ENCODE measurements at places on chromosomes 16 and 17.
A peak's percentile ranks its signal among the peaks of the same experiment; 100 is the strongest.

DNA sequence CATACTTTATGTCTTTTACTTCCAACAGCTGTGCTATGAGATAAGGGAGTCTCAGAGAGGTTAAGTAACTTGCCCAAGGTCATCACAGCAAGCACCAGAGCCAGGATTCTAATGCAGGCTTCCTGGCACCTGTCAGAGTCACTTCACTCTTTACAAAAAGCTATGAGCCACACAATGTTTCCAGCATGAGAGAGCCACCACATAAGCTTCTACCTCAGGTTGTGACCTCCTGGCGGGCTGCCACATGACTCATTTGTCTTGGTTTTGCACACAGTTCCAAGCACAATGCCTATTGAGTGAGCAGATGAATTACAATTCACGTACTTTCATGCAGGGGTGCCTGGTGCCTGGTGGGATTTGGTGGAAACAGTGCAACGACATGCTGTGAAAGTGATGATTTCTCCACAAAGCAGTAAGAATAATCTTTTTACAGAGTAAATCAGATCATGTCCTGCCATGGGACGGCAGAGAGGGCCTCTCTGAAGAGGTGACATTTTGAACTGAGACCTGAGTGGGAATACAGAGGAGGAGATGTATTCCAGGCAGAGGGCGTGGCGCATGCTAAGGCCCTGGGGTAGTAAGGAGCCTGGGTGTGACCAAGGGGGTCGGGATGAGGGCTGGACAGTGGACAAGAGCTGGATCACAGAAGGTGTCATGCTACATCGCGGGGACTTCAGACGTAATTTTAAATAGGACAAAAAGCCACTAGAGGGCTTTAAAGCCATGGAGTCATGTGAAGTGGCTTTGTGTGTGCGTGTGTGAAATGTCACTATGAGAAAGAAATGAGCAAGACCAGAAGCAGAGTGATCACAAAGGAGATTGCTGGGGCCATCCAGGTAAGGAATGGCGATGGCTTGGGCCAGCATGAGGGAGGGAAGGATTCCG, 53.4 kb downstream of the CACNG3 start:
- no peak for DNase-seq
- peaks cover 6% of the 10 kb centered on the region for H3K27me3 ChIP-seq
- no peaks in the 10 kb centered on the region for H3K4me1 ChIP-seq
- H3K36me3 ChIP-seq: no peaks in the 10 kb centered on the region

- no peak overlapping the region for H3K4me3 ChIP-seq
- peaks cover 3% of the 10 kb centered on the region for H3K36me3 ChIP-seq
- no peak overlapping the region for H3K27ac ChIP-seq
- no peak for DNase-seq
- H3K4me1 ChIP-seq: peaks cover 7% of the 10 kb centered on the region
- no peaks in the 10 kb centered on the region for H3K27me3 ChIP-seq
Measured at GRCh38 chr16:58034774-58035173, 9.2 kb downstream of the MMP15 start.

GRCh38 chr17:80501741-80502577, 25.6 kb upstream of the NPTX1 start:
- no peaks in the 10 kb centered on the region for H3K36me3 ChIP-seq
- H3K4me3 ChIP-seq: no peak overlapping the region
- no peak for DNase-seq
- peaks cover 47% of the 10 kb centered on the region for H3K27me3 ChIP-seq
- H3K4me1 ChIP-seq: peaks cover 6% of the 10 kb centered on the region

DNA sequence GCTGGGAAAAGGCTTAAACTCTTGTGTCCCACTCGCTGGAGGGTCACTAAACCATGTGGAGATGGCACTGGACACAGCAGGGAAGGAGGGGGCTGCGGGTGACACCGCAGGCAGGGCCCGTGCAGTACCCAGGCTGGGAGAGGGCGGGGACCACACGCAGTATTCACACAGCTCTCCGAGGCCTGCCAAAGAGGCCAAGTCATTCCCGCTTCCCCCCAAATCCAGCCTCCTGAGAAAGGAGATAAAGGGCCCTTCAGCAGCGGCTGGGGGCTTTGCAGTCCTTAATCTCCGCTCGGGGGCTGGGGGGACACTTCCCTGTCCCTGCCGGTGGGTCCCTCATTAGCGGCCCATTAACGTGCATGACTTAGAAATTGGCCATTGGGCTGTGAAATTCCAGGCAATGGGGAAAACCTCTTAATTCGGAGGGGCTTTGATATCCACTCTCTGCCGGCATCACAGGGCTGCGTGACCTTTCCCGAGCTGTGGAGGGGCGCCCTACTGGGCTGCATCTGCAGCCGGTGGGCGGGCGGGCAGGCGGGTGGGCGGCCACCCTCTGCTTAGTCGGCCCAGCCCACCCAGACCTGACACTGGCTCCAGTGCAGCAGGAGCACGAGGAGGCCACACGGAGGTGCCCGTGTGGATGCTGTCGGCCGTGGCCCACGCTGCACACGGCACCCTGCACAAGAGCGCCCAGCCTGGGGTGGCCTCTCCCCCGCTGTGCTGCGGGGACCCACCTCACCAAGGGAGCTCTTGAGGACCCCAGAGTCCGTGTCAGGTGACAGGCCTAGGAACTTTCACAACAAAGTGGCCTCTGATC, 2.6 kb upstream of the SLC38A8 start:
- no peaks in the 10 kb centered on the region for H3K36me3 ChIP-seq
- no peak overlapping the region for H3K4me3 ChIP-seq
- peaks cover 22% of the 10 kb centered on the region for H3K4me1 ChIP-seq
- peaks cover 14% of the 10 kb centered on the region for H3K27me3 ChIP-seq

- H3K27me3 ChIP-seq: no peaks in the 10 kb centered on the region
- no peak for DNase-seq
- H3K27ac ChIP-seq: no peak overlapping the region
- no peaks in the 10 kb centered on the region for H3K4me1 ChIP-seq
- H3K36me3 ChIP-seq: peaks cover 48% of the 10 kb centered on the region
Measured at GRCh38 chr16:74903901-74904678, 80.8 kb downstream of the WDR59 start.

DNA sequence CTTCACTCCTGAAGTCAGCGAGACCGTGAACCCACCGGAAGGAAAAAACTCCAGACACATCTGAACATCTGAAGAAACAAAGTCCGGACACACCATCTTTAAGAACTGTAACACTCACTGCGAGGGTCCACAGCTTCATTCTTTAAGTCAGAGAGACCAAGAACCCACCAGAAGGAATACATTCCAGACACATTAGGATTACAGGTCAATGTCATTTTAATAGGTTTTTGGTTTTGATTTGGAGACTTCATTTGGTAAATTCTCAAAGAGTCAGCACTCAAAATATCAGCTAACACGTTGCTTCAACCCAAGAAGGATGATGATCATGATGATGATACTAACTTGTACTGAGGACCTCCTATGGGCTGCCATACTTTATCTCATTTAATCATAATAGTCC, 7.6 kb upstream of the BMERB1 start:
- no peaks in the 10 kb centered on the region for H3K4me1 ChIP-seq
- no peak overlapping the region for H3K4me3 ChIP-seq
- H3K36me3 ChIP-seq: no peaks in the 10 kb centered on the region
- H3K27ac ChIP-seq: no peak overlapping the region
- H3K27me3 ChIP-seq: no peaks in the 10 kb centered on the region

- peaks cover 19% of the 10 kb centered on the region for H3K4me1 ChIP-seq
- no peaks in the 10 kb centered on the region for H3K36me3 ChIP-seq
- no peak overlapping the region for H3K4me3 ChIP-seq
- no peaks in the 10 kb centered on the region for H3K27me3 ChIP-seq
- no peak for DNase-seq
- no peak overlapping the region for H3K27ac ChIP-seq
Measured at GRCh38 chr17:65498816-65499215, 62.6 kb downstream of the AXIN2 start.

DNA sequence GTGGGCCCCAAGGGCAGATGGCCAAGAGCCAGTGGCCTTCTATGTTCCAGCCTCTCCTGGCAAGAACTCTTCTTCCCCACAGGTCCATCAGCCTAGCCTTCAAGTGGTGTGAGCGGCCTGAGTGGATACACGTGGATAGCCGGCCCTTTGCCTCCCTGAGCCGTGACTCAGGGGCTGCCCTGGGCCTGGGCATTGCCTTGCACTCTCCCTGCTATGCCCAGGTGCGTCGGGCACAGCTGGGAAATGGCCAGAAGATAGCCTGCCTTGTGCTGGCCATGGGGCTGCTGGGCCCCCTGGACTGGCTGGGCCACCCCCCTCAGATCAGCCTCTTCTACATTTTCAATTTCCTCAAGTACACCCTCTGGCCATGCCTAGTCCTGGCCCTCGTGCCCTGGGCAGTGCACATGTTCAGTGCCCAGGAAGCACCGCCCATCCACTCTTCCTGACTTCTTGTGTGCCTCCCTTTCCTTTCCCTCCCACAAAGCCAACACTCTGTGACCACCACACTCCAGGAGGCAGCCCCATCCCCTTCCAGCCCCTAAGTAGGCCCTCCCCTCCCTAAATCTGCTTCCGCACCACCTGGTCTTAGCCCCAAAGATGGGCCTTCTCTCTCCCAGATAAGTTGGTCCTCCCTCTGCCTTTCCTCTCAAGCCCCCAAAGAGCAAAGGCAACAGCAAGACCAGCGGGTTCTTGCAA, 5.2 kb downstream of the G6PC3 start:
- peak overlapping the region; percentile 18 for H3K27ac ChIP-seq
- peaks cover 12% of the 10 kb centered on the region for H3K36me3 ChIP-seq
- H3K4me1 ChIP-seq: peaks cover 9% of the 10 kb centered on the region
- no peak overlapping the region for H3K4me3 ChIP-seq
- no peaks in the 10 kb centered on the region for H3K27me3 ChIP-seq
- no peak for DNase-seq

DNA sequence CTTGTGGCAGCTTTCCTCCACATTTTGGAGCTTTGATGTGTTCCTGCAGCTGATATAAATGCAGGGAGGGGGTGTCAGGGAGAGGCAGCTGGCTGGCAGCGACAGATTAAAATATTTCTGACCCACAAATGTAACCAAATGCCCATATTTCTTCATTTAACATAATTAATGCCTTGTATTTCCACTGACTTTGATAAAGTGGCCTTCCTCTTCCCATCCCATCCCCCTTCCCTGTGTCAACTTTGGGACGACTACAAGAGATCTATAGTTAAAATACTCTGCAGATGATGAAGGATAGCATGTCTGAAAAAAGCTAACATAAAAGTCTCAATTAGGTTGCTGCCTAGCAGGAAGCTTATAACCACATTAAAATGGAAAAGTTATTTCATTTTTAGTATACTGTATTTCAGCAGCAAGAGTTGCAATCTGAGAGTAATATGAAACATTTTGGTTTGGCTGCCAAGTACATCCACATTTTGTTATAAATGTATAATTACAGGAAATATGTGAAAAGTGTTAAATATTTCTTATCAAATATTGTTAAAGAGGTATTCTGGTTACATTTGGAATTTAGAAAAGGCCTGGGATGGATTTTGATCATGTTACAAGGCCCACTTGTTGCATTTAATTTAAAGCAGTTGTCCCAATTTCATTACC, 238.7 kb upstream of the TBX2 start:
- H3K27me3 ChIP-seq: no peaks in the 10 kb centered on the region
- H3K4me1 ChIP-seq: peaks cover 55% of the 10 kb centered on the region
- peak overlapping the region; percentile 16 for H3K27ac ChIP-seq
- H3K4me3 ChIP-seq: no peak overlapping the region

DNA sequence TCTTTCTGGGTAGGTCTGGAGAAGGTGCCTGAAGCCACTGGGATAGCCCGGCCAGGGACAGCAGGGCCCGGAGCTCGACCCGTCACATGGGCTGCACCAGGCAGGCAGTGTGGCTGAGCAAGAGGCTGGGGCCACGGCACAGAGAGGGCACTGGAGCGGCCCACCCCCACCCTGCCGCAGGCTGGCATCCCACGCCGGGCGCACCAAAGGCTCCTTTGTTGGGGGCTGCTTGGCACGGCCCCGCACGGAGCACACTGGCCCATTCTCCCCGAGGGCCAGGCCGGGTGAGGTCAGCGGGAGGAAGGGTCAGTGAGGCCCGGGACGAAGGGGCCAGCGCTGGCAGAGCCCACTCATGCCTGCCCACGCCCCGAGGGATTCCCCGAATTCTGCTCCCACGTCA, 36.5 kb upstream of the PVALEF start:
- DNase-seq: no peak
- H3K4me3 ChIP-seq: no peak overlapping the region
- no peaks in the 10 kb centered on the region for H3K36me3 ChIP-seq
- no peak overlapping the region for H3K27ac ChIP-seq
- H3K27me3 ChIP-seq: no peaks in the 10 kb centered on the region
- H3K4me1 ChIP-seq: no peaks in the 10 kb centered on the region

DNA sequence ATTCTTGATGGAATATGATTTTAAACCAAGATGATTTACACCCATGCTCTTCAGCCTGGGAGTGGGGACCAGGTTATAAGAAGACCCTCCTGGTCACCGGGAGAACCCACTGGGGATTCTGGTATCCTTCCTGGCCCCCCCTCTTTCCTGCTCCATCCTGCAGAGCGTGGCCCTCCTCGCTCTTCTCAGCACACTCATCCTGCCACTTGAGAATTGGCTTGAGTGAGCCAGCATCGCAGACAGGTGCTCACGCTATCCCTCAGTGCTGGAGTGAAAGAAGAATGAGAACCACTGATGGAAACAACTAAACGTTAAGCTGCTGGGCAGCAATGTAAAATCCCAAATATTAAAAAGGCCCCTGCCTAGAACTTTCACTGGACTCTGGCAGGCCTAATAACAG, 98.0 kb downstream of the CYTH1 start:
- H3K27me3 ChIP-seq: no peaks in the 10 kb centered on the region
- peaks cover 10% of the 10 kb centered on the region for H3K4me1 ChIP-seq
- no peak for DNase-seq

- no peak for DNase-seq
- H3K27me3 ChIP-seq: no peaks in the 10 kb centered on the region
- peaks cover 15% of the 10 kb centered on the region for H3K36me3 ChIP-seq
- peaks cover 4% of the 10 kb centered on the region for H3K4me1 ChIP-seq
- no peak overlapping the region for H3K27ac ChIP-seq
Measured at GRCh38 chr17:38844261-38844757, 9.2 kb downstream of the RPL23 start.

- DNase-seq: no peak
- peaks cover 8% of the 10 kb centered on the region for H3K36me3 ChIP-seq
- H3K27ac ChIP-seq: no peak overlapping the region
- no peaks in the 10 kb centered on the region for H3K27me3 ChIP-seq
- H3K4me1 ChIP-seq: no peaks in the 10 kb centered on the region
Measured at GRCh38 chr17:1532836-1533602, 16.6 kb upstream of the INPP5K start.

DNA sequence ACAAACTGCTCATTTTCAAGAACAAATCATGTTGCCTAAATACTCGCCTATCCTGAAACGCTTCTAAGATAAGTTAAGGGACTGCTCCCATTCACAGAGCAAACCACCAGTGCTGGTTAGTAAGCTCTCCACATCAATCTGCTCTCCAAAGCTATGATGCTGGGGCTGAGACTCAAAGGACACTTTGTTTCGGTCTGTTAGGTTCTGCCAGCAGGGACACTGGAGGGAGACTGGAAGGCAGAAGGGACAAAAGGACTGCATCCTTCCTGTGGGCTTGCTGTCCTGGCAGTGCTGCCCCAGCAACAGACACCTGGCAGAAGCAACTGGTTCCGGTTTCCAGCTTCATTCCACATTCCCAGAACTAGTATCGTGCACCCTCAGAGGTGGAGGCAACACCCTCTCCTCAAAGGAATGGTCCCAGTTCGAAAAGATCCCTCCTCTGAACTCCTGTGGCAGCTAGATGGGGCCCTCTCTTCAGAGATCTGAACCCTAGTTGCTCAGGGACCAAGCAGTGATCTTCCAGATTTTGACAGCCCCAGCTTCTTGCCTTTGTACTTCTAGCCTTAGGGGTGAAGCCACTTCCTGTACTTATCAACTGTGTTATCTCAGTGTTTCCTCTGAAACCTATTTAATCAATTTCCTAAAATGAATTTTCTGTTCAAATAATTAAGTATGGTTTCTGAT, 73.4 kb upstream of the GSG1L start:
- H3K27me3 ChIP-seq: no peaks in the 10 kb centered on the region
- H3K36me3 ChIP-seq: peaks cover 46% of the 10 kb centered on the region
- DNase-seq: no peak
- H3K27ac ChIP-seq: no peak overlapping the region

Measured in type B pancreatic cell (in vitro differentiated cells).